ENCODE measurements at places on chromosomes 13 and 19.

DNA sequence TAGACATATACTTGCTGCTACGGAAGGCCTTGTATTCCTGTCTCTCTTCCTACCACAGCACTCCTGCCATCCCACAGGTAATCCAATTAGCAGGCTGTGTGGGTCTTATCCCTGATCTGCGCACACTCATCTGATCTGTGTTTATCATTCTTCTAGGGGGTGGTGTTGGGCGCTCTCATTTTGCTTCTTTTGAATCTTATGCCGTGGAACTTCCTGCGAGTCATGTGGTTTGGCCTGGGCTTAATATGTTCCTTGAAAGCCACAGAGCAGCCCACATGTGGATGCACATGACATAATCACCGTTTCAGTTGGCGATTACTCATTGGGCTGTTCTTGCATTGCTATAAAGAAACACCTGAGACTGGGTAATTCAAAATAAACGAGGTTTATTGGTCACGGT, 7.5 kb downstream of the RASA3 start:
- no peak for DNase-seq

- DNase-seq, result no peak
Measured at GRCh38 chr19:40797166-40797962, 1.6 kb upstream of the EGLN2 start.

GRCh38 chr19:15195371-15196334, 5.1 kb downstream of the NOTCH3 start:
- DNase-seq, result peak; percentile 78

DNA sequence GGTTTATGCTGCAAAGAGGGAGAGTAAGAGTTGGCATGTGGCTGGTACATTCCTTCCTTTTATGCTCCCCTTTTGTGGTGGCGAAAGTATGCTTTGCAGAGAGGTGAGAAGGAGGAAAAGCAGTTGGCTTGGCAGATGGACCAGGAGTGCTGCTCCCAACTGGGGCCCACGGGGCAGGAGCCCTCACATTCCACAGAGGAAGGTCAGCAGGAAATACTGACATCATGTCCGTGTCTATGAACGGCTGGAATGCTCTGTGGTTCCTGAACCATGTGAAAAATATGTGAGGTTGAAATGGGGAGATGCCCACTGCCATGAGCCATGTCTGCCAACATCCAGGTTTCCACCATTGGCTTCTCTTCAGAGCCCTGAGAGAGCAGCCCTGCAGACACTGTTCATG, 33.3 kb upstream of the GAS6 start:
- no peak for DNase-seq

DNA sequence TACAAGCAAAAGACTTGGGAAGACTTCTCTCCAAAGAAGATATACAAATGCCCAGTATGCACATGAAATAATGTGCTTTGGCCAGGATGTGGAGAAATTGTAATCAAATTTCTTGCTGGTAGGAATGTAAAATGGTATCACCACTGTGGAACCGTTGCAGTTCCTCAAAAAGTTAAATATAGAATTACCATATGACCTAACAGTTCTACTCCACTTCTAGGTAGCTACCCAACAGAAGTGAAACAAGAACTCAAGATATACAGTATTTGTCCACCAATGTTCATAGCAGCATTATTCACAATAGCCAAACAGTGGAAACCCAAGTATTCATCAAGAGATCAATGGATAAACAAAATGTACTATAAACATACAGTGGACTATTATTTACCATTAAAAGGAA, 95.0 kb upstream of the KLF5 start:
- DNase-seq, result no peak

DNA sequence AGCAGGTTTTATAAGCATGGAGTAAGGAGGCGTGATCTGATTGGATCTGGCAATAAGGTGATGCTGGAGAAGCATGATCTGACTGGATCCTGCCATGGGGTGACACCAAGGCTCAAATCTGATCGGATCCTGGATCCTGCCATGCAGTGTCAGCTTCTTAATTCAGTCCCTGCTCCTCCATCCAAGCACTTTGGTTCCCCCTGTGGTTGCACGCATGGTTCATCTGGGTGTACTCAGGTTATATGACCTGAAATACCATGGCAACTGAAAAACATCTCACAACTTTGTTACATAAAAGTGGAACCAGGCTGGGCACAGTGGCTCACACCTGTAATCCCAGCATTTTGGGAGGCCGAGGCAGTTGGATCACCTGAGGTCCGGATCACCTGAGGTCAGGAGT, 17.6 kb upstream of the KLK4 start:
- no peak for DNase-seq

DNA sequence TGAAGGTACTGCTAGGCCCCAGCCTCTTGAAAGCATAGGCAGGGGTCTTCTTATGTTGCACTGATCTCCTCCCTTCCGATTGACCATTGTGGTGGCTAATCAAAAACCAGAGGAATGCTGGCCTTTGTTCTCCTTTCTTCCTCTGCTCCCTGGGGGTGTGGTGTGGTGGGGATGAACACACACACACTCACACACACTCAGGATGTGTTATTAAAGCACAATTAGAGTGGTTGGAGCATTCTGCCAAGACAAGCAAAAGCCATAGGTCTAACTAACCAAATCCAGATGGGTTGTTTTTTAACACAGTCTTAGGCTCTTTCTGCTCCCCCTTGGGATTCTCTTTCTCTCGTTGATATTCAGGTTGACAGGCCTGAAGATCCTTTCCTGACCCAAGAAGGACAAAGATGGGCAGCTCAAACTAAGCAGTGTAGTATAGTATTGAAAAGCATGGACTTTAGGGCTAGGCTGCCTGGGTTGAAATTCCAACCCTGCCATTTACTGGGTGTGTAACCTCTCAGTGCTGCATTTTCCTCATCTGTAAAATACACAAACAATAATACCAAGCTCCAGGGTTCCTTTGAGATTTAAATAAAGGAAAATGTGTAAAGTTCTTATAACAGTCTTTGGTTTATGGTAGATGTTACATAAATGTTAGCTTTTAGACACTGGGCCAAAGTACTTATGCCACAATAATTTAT, 25.5 kb upstream of the DGKH start:
- DNase-seq, result no peak

- DNase-seq, result peak; percentile 97
Measured at GRCh38 chr13:30465593-30466357, at the start of gene HMGB1. Gene HMGB1 (minus strand): TSS chr13:30465936. CDS start chr13:30463680, 2,256 bp downstream.

DNA sequence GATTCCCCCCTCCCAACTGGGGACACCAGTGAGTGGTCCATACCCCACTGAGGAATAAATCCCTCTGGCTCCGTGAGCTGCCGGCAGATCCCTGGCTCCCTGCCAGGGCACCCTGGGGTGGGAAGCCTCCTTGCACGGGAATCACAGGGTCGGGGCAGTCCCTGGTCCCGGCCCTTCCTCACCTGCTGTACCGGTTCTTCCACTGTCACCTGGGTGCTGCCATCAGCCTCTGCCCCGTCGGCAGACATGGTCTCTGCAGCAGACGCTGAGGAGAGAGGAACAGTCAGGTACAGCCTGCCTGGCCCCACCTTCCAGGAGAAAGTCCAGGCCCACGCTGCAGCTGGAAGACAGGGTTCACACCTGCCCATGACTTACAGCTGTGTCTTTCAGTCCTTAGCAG, 6.3 kb downstream of the PLIN3 start:
- DNase-seq, result peak; percentile 80

DNA sequence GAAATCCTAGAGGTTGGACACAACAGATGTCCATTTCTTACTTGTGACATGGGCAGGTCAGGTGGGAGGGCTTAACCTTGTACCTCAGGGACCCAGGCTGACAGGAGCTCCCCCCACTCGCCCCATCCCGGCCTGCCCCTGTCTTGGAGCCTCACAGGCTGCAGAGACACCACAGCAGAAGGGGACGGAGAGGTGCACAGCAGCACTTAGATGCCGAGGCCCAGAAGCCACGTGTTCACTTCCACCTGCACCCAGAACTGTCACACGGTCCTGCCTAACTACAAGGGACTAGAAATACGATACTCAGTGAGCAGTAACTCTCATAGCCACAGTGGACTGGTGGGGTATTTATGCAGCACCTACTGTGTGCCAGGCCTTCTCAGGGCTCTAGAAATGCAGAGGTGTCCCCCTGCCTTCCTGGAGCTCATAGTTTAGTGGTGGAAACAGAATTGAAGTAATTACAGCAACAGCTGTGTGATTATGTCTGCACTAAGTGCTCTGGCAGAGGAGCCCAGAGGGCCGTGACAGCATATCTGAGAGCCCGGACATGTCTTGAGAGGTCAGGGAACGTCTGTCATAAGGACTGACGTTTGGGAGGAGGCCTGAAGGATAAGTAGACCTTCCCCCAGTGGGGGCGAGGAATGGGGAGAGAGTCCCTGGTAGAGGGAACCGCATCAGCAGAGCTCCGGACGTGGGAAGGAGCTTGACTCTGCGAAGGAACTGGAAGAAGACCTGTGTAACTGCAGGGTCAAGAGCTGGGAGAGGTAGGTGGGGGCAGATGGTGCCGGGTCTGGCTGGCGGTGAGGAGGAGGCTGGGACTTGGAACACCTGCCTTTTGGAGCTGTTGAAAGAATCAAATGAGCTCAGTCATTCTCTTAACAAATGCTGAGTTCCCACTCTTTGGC, 130.0 kb downstream of the SIPA1L3 start:
- DNase-seq, result no peak

DNA sequence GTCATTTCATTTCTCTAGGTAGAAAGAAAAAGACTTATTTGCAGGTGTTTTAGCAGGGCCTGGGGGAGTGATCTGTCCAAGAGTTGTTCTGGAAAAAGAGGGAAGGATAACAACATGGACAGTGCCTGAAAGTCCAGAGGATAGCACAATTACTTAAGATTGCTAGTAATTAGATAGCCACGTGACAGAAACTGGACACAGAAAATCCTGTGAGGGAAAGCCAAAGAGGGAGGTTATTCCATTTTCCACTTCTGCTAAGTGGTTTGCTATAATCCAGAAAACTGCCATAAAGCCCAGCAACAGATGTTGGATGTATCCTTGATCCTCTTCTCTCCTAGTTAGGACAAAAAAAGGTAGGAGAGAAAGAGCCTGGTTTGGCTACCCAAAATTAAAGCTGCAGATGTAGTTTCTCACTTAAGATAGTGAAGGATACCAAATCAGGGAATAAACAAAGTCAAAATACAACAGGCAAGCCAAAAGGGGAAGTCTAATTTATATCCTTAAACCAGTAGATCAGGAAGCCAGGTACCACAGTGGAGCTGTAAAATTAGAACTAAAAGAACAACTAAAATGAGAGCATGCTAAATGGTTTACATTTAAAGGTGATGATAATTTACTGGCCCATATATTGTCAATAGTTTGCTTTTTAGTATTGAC, 140.2 kb downstream of the VWA8 start:
- DNase-seq, result no peak

DNA sequence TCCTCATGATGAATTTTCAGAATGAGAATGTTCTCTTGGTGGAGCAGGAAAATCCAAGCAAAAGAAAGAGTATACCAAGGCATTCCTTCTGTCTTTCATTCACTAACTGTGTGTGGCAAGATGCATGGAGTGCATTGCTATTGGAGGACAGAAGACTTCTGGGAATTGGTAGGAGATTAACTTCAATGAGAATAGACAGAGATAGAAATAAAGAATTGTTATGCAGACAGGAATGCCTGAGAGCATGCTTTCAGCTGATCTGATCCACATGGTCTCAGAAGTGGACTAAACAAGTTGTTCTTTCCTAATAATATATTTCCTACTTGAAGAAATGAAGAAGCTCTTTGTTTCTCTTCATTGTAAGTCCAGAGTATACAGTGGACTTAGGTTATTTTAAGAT, 303.6 kb downstream of the MYO16 start:
- no peak for DNase-seq

- peak; percentile 68 for DNase-seq
Measured at GRCh38 chr13:29573190-29573589, 22.3 kb downstream of the SLC7A1 start.

GRCh38 chr13:58480061-58480460, 848.5 kb downstream of the PCDH17 start:
- no peak for DNase-seq

DNA sequence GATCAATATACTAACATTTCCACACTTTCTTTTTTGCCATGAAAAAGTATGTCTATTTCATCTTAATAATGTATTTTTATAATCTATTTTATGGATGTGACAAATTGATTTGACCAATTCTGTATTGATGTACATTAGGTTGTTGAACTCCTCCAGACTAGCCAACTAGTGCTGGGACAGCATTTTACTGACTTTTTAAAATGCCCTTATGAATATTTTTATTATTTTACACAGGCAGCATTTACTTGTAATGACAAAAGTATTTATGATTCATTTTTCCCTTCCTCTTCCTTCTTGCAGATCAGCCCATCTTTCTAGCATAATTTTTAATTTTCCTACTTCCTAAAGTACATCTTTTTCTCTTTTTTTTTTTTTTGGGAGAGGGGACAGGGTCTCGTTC, 918 bp upstream of the FUZ start:
- DNase-seq, result no peak

GRCh38 chr19:54928299-54928698, 19.0 kb downstream of the NLRP7 start:
- DNase-seq, result peak; percentile 4

DNA sequence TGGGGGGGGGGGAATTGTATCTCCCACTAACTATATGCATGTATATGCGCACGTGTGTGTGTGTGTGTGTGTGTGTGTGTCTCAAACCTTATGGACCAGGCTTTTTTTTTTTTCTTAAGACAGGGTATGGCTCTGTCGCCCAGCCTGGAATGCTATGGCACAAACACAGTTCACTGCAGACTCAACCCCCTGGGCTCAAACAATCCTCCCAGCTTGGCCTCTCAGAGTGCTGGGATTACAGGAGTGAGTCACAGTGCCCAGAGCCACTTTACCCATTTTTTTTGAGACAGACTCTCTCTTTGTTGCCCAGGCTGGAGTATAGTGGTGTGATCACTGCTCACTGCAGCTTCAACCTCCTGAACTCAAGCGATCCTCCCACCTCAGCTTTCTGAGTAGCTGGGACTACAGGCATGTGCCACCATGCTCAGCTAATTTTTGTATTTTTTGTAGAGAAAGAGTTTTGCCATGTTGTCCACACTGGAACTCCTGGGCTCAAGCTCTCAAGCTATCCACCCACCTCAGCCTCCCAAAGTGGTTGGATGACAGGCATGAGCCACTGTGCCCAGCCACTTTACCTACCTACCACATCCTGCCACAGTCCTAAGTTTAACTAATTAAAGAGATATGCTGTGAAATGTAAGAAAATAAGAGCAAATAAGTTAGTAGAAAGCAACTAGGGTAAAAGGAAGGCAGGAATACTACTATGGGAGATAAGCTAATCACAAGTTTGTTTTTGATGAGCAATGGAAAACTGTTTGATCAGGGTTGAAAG, 2.4 kb downstream of the ZMYM5 start:
- DNase-seq, result no peak

GRCh38 chr13:95641291-95642027, 3.0 kb downstream of the DZIP1 start:
- no peak for DNase-seq

DNA sequence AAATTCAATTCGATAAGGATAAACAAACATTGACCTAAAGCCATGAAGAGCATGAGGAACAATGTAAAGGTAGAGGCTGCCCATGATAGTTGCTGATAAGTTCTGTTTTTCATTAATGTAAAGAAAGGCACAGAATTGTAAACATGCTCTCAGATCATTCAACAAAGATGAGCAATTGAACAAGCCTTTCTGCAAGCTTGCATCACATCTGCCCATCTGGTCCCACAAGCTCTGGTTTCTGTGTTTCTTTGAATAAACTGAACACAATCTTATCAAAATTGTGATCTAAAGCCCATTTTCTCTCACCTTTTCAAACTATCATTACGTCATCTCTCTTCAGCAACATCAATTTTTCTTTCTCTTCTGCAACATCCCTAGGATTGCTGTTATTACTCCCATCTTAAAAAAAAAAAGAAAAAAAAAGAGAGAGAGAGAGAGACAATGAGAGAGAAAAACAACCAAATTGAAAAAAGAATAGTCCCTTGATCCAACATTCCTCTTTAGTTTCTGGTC, 487.2 kb upstream of the GPC6 start:
- DNase-seq, result peak; percentile 48

GRCh38 chr13:108527844-108528243, 101.6 kb upstream of the MYO16 start:
- DNase-seq, result no peak

Data from DMS153 (cell line).